SHP77 treated with DMSO at 0.1 percent for 48 hours (cell line): ENCODE measurements at places on chromosomes 6 and 20.

DNA sequence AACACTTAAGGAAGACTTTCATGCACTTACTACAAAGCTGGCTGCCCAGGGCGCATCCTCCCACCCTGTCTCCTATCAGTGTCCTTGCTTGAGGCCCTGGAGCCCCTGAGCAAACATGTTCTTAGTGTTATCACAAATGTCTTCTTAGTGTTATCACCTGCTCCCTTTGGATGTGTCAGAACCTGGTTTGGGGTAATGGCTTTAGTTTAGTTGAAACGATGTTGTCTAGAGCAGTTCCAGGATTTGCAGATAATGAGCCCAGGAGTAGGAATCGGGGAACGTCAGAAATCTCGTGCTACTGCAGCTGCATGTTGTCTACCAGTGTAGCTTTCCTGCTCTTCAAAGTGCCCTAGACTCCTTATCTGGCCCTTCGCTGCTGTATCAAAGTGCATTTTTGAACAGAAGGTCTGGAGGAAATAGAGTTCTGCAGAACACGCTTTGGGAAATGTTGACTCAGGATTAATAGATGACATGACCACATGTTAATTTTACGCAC lies 69.6 kb downstream of the PHACTR2 start:
- DNase-seq = no peak

DNA sequence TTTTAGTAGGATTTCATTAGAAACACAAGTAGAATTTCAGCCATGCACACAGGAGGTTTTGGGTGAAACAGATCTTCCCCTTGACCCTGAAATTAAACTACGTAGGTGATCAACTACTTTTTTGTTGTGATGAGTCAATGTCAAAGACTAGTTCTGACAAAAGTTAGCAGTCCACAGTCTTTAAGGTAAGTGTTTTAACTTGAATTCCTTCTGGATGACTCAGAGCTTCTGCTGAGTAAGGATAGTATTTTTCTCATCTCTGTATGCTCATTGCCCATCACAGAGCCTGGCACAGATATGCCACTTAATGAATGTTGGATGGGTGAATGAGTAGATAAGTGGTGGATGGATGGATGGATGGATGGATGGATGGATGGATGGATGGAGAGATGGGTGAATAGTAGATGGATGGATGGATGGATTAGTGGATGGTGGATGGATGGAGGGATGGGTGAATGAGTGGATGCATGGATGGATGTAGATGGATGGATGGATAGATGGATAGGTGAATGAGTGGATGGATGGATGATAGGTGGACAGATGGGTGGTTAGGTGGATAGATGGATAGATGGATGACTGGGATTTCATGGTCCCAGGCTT lies 165.3 kb downstream of the ZMYND8 start:
- DNase-seq = no peak

GRCh38 chr6:167781868-167782267 lies 44.8 kb upstream of the AFDN start:
- no peak for DNase-seq

GRCh38 chr6:20916086-20916485 lies 381.8 kb downstream of the CDKAL1 start:
- DNase-seq = no peak

DNA sequence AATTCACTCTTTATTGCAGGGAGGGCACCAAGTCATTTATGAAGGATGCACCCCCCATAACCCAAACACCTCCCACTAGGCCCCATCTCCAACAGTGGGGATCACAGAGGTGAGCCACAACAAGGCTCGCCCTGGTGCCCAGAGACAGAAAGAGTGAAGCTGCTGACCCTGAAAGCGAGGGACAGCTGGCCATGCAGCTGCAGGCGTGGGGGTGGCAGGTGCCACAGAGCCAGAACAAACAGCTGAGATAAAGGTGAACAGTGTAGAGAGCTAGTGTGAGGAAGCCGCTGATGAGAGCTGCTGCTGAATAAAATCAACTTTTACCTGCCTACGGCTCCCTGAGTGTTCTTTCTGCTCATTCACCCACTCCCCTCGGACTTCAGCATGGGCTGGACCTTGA lies 18.8 kb upstream of the RGS17 start:
- peak; percentile 63 for DNase-seq

GRCh38 chr6:116144605-116145004 lies 18.7 kb upstream of the COL10A1 start:
- DNase-seq = no peak

DNA sequence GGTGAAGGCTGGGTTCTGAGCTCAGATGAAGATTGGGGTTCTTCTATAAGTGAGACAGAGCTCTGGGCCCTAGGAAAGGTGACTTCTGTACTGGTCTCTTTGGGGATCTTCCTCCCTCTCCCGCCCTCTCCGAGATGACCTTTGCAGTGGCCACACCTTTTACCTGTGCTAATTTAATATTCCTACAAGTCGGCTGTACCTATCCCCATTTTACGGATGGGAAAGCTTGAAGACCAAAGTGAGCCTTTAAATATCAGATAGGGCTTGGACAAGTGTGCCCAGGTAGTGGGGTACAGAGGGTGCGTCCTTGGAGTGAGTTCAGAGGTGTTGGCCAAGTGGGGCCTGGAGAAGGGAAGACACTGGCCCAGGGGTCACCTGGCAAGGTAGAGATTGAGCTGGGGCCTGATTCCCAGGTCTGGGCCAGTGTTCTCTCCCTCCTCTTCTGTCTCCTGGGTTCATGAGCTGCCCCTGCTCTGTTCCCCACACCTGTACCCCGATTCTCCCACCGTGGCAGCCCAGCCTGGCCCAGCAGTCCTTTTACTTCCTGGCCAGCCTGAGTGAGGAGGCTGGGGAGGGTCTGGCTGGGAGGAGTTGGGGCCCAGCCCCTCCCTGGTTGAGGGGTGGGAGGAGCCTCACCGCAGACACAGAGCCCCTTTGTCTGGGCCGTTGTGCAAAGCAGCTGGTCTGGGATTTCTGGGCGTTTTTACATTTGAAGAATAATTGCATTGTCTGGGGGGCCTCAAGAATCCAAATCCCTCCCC lies 152.1 kb upstream of the RNF24 start:
- no peak for DNase-seq

GRCh38 chr6:26033085-26033940 lies 53.9 kb upstream of the HFE start:
- DNase-seq = peak; percentile 93

GRCh38 chr6:55782275-55782674 lies 93.1 kb downstream of the BMP5 start:
- DNase-seq = no peak

GRCh38 chr6:45655745-45656476 lies 278.2 kb upstream of the SUPT3H start:
- DNase-seq = no peak

- DNase-seq = no peak
Measured at GRCh38 chr6:133207754-133208153, 33.4 kb upstream of the EYA4 start.

GRCh38 chr6:46949632-46950280 lies 28.0 kb upstream of the ADGRF5 start:
- DNase-seq = no peak

GRCh38 chr6:7880718-7881107 lies 29.9 kb downstream of the TXNDC5 start:
- no peak for DNase-seq

- DNase-seq = no peak
Measured at GRCh38 chr20:47531458-47531857, 29.8 kb downstream of the NCOA3 start.

- no peak for DNase-seq
Measured at GRCh38 chr20:2227861-2228260, 67.9 kb upstream of the TGM3 start.

DNA sequence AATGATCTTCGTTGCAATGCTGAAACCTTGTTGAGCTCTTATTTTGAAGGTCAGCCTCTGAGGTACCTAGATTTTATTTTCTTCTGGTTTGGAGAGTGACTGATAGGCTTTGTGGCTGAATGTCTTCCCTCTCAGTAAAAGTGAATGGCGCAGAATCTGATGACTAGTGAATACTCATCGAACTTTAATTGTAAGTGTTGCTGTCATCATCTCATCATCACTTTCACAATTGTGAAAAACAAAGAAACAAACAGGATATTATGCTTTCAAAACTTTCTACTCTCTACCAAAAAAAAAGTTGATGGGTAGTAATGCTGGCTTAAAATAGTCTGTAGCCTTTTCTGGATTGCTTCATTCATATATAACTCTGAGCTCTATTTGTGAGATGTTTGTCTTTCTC lies 239.5 kb upstream of the RAB32 start:
- no peak for DNase-seq

DNA sequence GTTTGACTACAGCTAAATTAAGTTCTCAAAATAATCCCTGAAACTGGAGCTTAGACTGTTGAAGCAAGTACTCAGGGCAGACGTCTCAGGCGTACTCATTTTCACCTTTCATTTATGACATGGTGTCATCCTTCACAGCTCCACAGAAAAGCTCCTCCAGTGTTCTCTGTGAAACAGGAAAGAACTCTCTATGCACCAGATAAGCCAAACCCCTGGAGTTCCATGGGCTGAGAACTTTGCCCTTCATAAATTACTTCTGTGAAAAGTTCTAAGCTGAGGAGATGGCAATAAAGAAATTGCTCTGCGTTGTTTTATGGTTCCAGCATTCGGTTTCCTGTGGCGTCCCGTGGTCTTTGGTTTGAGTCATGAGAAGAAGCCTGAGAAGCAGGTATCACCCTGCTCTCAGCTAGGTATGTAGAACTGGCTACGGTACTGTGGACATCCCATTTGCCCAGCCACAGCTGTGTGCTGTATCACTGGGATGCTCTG lies 20.2 kb upstream of the RREB1 start:
- no peak for DNase-seq

DNA sequence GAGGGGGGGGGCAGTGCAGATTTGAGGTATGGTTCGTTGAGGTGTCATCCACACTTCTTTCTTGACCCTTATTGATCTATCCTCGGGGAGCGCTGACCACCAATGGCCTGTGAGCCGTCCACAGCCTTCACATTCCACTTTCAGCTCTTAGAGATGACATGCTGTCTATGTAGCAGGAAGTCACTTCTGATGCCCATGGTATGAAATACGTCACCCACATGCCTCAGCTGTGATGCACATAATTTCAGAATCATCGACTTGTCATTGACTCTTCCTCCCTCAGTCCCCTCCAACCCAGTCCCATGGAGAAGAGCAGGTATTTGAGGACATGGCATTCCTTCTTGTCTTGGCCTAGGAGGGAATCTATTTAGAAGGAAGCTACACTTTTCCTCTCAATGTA lies 4.7 kb upstream of the ADGRF5 start:
- no peak for DNase-seq

DNA sequence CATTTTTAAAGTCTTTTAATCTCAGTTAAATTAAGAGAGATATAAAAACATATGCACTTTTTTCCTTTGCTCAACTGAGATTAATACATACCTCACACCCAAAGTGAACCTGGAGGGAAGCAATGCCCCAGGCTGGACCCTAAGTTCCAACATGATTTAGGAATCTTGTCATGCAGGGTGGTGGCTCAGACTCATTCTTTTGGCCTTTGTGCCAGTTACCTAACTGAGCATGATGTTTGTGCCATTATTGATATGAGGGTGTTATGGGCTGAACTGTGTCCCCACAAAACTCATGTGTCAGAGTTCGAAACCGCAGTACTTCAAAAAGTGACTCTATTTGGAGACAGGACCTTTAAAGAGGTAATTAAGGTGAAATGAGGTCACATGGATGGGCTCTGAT lies 188.0 kb downstream of the ARHGAP18 start:
- DNase-seq = no peak

- DNase-seq = peak; percentile 57
Measured at GRCh38 chr20:23142162-23143050, 56.3 kb upstream of the CD93 start.

- DNase-seq = no peak
Measured at GRCh38 chr6:125123468-125124048, 30.0 kb upstream of the TPD52L1 start.

DNA sequence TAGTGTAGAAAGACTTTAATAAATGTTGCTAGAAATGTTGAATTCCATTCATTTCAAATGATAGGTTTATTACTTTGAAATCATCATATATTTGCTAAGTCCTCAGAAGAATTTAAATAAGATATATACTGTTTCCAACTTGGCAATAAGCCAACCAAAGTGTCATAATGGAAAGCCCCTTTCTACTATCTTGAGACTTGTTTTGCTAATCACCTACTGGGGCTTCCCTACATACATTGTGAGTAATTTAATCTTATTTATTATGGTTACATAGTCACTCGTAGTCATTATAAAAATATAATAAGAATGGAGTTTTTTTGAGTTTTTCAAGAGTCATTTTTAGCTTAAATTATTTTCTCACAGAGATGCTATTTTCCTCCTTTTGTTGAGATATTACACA lies 20.7 kb downstream of the COL19A1 start:
- DNase-seq = no peak

GRCh38 chr6:158174514-158174913 lies 6.4 kb downstream of the GTF2H5 start:
- DNase-seq = no peak

DNA sequence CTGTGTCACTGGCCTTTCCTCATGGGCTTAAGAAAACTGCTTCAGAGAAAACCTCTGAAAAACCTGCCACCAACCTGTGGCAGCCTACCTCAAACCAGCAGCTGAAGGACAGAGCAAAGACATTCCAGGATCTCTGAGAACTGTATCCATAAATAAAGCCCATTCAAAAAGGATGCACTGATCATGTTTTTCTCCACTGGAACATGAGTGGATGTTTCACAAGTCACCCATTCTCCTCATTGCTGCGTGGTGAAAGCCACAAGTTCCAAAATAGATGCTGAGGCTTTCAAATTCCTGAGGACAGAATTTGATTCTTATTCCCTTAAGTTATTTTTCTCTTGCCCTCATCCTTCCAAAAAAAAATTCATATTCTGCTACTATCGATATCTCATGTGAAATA lies 280.6 kb downstream of the KHDC1L start:
- no peak for DNase-seq

DNA sequence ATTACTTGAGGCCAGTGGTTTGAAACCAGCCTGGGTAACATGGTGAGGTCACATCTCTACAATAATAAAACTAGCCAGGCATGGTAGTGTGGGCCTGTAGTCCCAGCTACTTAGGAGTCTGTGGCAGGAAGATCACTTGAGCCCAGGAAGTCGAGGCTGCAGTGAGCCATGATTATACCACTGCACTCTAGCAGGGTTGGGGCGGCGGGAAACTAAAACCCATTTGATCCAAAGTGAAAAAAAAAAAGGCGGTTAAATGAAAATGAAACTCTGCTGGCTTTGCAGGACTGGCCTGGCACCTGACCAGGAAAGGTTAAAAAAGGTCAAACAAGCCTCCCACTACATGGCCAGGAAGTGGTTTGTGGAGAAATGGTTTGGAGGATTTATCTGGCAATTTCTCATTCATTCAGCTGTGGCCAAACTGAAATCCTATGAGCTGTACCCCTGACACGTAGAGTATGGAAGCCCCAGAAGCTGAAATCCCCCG lies 36.6 kb downstream of the MTRES1 start:
- DNase-seq = no peak

- DNase-seq = no peak
Measured at GRCh38 chr6:127434651-127435050, 24.5 kb downstream of the KIAA0408 start.

GRCh38 chr6:145587334-145587733 lies 148.0 kb downstream of the EPM2A start:
- no peak for DNase-seq

- no peak for DNase-seq
Measured at GRCh38 chr6:127302728-127303660, 36.3 kb downstream of the RNF146 start.
